ENCODE measurements at places on chromosomes 16 and 17. TPM values are rescaled to one million over a fixed set of nuclear protein-coding genes. Genes with fewer than 3 reads are reported as not detected.

- H3K4me1 ChIP-seq, result peaks cover 42% of the 10 kb centered on the region
- H3K4me3 ChIP-seq, result no peak overlapping the region
- H3K27ac ChIP-seq, result no peak overlapping the region
- no peaks in the 10 kb centered on the region for H3K27me3 ChIP-seq
- peak; percentile 80 for DNase-seq
These were observed 4.4 kb downstream of the PGAP3 start for GRCh38 chr17:39683295-39683939.

DNA sequence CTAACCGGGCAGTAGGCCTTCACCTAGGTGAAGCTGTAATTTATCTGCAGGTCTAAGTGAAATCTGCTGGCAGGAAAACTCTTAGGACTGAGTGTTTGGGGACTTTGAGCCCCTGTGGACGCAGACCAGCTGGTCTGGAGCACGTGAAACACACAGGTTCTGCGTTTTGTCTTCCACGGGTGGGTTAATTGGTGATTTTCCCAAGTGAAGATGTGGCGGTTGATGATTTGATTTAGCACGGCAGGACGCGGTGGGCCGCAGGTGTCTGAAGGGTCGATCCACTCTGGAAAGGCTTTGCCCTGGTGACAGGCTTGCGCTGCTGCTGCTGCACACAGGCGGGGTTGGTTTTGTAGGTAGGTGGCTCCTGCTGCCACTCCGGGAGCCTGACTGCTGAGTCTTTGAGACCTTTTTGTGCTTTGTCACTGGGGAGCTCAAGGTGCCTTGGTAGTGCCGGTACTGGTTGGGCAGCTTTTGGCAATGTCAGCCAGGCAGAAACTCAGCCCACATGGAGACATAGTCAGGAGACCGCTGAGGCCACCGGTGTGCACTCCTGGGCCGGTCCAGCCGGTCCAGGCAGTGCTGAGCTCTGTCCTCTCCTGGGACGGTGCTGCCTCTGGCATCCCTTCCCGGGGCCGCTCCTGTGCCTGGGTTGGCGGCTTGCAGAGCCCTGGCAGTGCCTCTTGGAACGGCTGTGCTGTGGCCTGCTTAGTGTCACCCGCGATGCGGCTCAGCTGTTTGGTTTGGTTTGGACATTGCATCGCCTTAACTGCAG, 2.3 kb downstream of the BAIAP2 start:
- no peaks in the 10 kb centered on the region for H3K27me3 ChIP-seq
- peaks cover 85% of the 10 kb centered on the region for H3K36me3 ChIP-seq
- peak overlapping the region; percentile 75 for H3K4me3 ChIP-seq
- peaks cover 62% of the 10 kb centered on the region for H3K4me1 ChIP-seq

DNA sequence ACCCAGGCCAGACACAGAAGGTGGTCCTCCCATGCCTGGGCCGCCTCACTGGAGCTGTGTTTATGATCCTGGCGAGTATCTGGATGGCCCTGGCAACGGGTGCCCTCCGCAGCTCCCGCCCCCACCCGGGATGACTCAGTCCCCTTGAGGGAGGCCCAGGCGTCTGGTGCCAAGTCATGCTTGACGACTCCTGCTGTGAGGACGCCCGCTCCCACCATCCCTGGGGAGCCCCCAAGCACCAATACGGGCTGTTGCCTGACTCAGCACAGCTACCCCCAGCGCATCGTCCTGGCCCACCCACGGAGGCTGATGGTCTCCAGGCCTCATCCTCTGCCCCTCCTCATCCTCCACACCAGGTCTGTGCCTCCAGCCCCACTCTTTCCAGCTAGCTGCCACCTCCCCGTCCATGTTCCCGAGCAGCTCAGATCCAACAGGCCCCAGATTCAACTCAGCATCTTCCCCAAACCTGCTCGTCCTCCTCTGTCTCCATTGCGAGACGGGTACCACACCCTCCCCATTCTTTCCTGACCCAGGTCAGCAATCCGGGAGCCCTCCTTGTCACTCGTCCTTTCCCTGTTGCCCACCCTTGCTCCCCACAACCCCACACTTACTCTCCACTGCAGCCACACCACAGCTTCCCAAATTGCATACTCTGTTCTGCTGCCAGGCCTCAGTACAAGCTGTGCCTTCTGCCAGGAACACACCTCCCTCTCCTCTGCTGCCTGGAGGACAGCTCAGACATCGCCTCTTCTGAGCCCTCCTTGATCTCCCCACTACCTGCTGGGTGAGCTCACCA, 2.6 kb downstream of the CAMKK1 start:
- DNase-seq, result peak; percentile 76
- peaks cover 35% of the 10 kb centered on the region for H3K4me1 ChIP-seq
- H3K4me3 ChIP-seq, result no peak overlapping the region
- H3K27me3 ChIP-seq, result peaks cover 13% of the 10 kb centered on the region
- H3K36me3 ChIP-seq, result peaks cover 40% of the 10 kb centered on the region

DNA sequence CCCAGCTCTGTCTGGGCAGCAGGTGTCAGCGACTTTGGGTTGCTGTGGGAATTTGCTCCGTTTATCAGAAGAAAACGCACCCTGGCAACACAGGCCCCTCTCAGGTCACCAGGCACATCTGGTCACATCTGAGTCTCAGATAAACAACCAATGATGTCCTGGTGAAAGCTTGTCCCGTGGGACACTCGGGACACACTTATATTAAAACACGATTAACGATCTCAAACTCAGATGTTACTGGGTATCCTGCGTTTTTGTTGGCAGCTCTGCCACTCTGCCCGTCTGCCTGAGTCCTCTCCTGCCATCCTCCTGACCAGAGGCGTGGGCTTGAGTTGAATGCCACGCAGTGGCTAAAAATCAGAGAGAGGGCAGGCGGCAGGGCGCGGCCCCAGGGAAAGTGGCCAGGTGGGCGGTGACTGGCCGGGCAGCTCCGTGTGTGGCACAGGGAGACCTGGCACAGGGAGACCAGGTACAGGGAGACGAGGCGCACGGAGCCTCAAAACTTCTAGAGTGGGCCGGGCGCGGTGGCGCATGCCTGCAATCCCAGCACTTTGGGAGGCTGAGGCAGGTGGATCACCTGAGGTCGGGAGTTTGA, 2.1 kb downstream of the SECTM1 start:
- H3K4me1 ChIP-seq, result peaks cover 18% of the 10 kb centered on the region
- peak overlapping the region; percentile 60 for H3K4me3 ChIP-seq
- peak overlapping the region; percentile 58 for H3K27ac ChIP-seq
- H3K27me3 ChIP-seq, result peaks cover 28% of the 10 kb centered on the region
- no peak for DNase-seq
- H3K36me3 ChIP-seq, result peaks cover 34% of the 10 kb centered on the region

DNA sequence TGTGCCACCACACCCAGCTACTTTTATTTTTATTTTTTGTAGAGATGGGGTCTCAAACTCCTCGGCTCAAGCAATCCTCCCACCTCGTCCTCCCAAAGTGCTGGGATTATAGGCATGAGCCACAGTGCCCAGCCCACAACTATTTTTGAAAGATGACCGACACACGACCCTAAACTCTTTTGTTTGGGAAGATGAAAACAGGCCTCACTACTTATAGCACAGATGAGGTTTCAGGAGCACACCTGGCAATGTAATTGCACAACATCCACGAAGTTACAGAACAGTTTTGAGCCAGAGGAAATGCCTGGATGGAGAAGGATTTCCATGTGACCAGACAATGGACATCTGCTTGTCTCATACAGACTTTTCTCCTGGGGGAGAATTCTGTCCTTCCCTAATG, 43.4 kb upstream of the PRSS54 start:
- DNase-seq, result no peak
- H3K4me1 ChIP-seq, result no peaks in the 10 kb centered on the region
- peaks cover 12% of the 10 kb centered on the region for H3K27me3 ChIP-seq
- H3K4me3 ChIP-seq, result no peak overlapping the region
- H3K27ac ChIP-seq, result no peak overlapping the region

Gene SUZ12
- total RNA-seq, result 47.5 TPM

GRCh38 chr17:61766520-61766919, 96.8 kb downstream of the BRIP1 start:
- no peaks in the 10 kb centered on the region for H3K4me1 ChIP-seq
- no peak overlapping the region for H3K27ac ChIP-seq
- no peak overlapping the region for H3K4me3 ChIP-seq
- H3K27me3 ChIP-seq, result no peaks in the 10 kb centered on the region
- no peak for DNase-seq

DNA sequence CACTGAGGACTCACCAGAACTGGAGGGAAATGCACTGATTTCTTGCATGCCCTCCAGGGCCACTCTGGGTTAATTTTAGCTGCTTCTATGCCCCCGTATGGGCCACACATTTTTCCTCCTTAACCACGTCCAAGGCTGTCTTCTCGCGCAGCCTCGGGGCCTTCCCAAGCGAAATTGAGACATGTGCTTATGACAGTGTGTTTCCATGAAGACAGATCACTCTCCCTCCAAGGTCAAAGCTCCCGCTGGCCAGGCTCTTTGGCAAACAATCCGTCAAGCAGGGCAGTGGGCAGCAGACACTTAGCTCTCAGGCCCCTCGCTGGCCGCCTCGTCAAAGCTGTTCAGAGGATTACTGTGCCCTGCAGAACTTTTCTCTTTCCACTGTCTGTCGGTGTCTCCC, 243.0 kb upstream of the N4BP1 start:
- H3K27me3 ChIP-seq, result peaks cover 56% of the 10 kb centered on the region
- H3K36me3 ChIP-seq, result no peaks in the 10 kb centered on the region
- H3K4me3 ChIP-seq, result no peak overlapping the region
- H3K27ac ChIP-seq, result no peak overlapping the region
- H3K4me1 ChIP-seq, result no peaks in the 10 kb centered on the region

Gene HERPUD1
- 111 TPM for total RNA-seq

DNA sequence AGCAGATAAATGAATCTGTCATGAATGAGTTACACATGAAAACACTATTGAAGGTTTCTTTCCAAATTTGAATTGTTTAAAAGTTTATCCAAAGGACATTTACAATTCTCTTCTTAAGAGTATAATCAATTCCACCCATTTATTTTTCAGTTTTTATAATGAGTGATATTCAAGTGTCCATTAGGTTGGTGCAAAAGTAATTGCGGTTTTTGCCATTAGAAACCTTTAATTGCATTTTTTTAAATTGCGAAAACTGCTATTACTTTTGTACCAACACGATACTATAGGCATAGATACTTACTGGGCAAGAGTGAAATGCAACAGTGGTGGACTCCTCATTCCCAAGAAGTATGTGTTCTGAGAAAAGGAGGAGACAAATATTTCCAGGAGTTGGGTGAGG, 422.7 kb upstream of the MON1B start:
- no peak overlapping the region for H3K4me3 ChIP-seq
- no peaks in the 10 kb centered on the region for H3K4me1 ChIP-seq
- H3K27ac ChIP-seq, result no peak overlapping the region
- H3K27me3 ChIP-seq, result no peaks in the 10 kb centered on the region
- no peak for DNase-seq

DNA sequence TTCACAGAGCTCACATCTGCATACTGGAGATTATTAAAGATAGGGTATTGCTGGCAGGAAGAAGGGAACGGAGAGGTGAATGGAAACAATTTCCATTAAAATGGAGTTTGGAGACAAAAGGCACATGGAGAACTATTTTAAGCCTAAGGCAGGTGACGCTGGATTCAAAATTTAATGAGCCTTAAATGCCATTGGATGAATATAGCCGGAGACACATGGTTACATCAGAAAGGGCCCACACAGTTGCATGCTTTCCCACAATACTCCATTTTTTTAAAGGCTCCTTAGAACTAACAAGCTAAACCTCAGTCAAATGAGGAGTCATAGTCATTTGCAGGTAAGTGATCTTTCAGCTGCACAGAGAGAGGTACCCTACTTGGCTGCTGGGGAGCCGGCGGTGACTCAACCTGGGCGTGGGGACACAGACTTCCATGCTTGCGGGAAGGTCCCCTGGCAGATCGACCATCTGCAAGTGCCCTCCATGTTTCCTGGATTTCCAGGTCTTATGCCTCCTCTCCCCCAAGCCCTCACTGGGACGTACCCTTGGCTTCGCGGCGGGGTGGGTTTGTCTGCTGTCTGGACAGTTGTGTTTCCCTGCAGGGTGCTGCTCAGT, 259.2 kb downstream of the CBLN1 start:
- peaks cover 71% of the 10 kb centered on the region for H3K27me3 ChIP-seq
- no peak for DNase-seq
- no peaks in the 10 kb centered on the region for H3K36me3 ChIP-seq
- H3K27ac ChIP-seq, result no peak overlapping the region
- no peaks in the 10 kb centered on the region for H3K4me1 ChIP-seq
- H3K4me3 ChIP-seq, result no peak overlapping the region

- no peak overlapping the region for H3K27ac ChIP-seq
- no peaks in the 10 kb centered on the region for H3K27me3 ChIP-seq
- H3K4me3 ChIP-seq, result no peak overlapping the region
- H3K36me3 ChIP-seq, result peaks cover 86% of the 10 kb centered on the region
- DNase-seq, result no peak
- no peaks in the 10 kb centered on the region for H3K4me1 ChIP-seq
These were observed 31.9 kb downstream of the RNF213 start for GRCh38 chr17:80292521-80292971.

Gene AANAT
- not detected for total RNA-seq

- DNase-seq, result no peak
- no peak overlapping the region for H3K27ac ChIP-seq
- H3K4me1 ChIP-seq, result no peaks in the 10 kb centered on the region
- H3K27me3 ChIP-seq, result no peaks in the 10 kb centered on the region
These were observed 79.9 kb downstream of the NCOR1 start for GRCh38 chr17:16135461-16135860.

- H3K36me3 ChIP-seq, result no peaks in the 10 kb centered on the region
- no peak overlapping the region for H3K4me3 ChIP-seq
- H3K27ac ChIP-seq, result no peak overlapping the region
- no peak for DNase-seq
- H3K4me1 ChIP-seq, result no peaks in the 10 kb centered on the region
These were observed 171.2 kb downstream of the C16orf78 start for GRCh38 chr16:49544828-49545227.

DNA sequence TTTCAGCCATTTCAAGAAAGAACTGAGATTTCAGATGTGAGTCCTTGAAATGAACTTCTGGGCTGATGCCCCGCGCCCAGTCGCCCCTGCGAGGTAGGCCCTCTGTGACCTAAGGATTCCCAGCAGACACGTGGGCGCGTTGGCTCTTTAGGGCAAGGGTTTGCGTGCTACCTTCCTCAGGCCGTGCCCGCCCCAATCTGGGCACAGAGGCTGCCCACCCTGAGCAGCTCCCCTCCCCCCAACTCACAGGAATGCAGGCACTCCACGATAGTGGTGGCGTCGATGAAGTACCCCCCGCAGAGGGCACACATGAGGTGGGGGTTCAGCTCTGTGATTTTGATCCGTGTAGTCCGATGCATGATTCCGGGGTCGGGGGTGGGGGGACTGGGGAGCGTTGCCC, 8.1 kb downstream of the PCGF2 start:
- no peak overlapping the region for H3K4me3 ChIP-seq
- peaks cover 99% of the 10 kb centered on the region for H3K36me3 ChIP-seq
- no peak for DNase-seq
- H3K4me1 ChIP-seq, result peaks cover 42% of the 10 kb centered on the region

GRCh38 chr17:55421179-55421934, at the start of gene MMD:
Gene MMD, minus strand, starts transcription at chr17:55421835. Its CDS starts 140 bp downstream, at chr17:55421695.
- peak within 1 kb of the TSS; percentile 64 for H3K27ac ChIP-seq
- H3K4me1 ChIP-seq, result peaks cover 35% of the 10 kb centered on the region
- no peaks in the 10 kb centered on the region for H3K27me3 ChIP-seq
- DNase-seq, result no peak

- DNase-seq, result no peak
- peaks cover 29% of the 10 kb centered on the region for H3K36me3 ChIP-seq
- no peaks in the 10 kb centered on the region for H3K4me1 ChIP-seq
- H3K27ac ChIP-seq, result no peak overlapping the region
- no peak overlapping the region for H3K4me3 ChIP-seq
- no peaks in the 10 kb centered on the region for H3K27me3 ChIP-seq
These were observed 3.9 kb downstream of the SLC39A11 start for GRCh38 chr17:73088561-73088960.

Gene LRRC75A
- total RNA-seq, result 3.0 TPM

Gene WNT9B
- not detected for total RNA-seq

GRCh38 chr17:3827124-3827773, 18.8 kb downstream of the NCBP3 start:
- peaks cover 6% of the 10 kb centered on the region for H3K36me3 ChIP-seq
- no peaks in the 10 kb centered on the region for H3K4me1 ChIP-seq
- peak; percentile 69 for DNase-seq
- no peaks in the 10 kb centered on the region for H3K27me3 ChIP-seq
- no peak overlapping the region for H3K4me3 ChIP-seq
- H3K27ac ChIP-seq, result no peak overlapping the region

Measured in Calu3 (cell line).